ENCODE measurements at places on chromosomes 13 and 19.

DNA sequence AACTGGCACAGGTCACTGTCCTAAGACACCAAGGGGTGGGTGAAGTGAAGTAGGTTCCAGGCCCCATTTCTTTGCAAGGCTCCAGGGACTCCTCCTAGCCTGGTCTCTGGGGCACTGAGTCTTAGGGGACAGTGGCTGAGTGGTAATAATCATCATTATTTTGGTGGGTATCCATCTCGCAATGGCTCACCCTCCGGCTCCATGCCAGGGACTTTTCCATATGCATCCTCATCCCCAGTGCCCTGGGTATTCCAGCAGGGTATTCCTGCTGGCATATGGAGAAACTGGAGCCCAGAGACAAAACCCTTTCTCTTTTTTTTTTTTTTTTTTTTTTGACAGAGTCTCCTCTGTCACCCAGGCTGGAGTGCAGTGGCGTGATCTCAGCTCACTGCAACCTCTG, 2.5 kb downstream of the PDE4A start:
- no peak for DNase-seq

- no peak for DNase-seq
Measured at GRCh38 chr13:50209631-50210030, 194.4 kb downstream of the KCNRG start.

DNA sequence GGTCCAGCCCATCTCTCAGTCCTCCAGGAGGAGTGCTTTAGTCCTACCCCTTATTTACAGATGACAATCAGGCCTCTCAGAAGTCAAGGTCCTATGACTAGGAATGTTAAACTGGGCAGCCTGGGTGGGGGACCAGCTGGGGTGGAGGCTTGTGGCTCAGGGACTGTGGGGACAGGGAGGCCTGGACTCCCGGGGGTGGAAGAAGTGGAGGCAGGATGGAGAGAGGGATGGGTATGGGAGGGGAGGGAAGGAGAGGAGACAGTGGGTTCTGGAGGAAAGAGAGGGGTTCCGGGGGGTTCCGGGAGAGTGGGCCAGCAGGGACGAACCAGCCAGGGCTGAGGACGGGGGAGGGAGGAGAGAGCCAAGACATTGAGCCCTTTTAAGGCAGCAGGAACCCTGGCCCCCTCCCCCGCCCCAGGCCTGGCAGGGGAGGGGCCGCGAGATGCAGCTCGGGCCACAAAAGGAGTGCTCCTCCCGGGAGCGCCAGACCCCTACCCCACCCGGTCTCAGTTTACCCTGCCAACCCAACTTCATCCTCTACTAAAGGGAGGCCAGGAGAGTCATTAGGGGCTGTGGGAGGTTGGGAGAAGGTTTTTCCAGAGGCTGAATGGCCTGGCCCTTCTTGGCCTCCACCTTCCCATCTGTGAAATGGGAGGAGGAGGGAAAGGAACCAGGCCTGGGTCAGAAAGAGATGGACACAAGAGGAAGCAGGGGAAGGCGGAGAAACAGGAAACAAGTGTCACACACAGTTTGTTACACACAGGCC, 1.7 kb downstream of the DMPK start:
- DNase-seq = no peak

DNA sequence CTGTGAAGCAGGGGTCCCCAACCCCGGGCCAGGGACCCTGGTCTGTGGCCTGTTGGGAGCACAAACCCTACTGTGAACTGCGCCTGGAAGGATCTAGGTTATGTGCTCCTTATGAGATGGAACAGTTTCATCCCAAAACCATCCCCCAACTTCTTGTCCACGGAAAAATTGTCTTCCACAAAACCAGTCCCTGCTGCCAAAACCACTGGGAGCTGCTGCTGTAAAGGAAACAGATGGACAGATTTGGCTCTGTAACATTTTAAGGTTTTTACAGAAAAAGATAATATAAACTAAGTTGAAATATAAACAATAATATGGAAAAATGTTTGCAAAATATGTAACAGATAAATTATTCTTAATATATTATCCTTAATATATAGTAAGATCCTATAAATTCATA, 73.7 kb downstream of the COG6 start:
- DNase-seq = no peak

- DNase-seq = no peak
Measured at GRCh38 chr19:958967-959855, 24.9 kb upstream of the WDR18 start.

DNA sequence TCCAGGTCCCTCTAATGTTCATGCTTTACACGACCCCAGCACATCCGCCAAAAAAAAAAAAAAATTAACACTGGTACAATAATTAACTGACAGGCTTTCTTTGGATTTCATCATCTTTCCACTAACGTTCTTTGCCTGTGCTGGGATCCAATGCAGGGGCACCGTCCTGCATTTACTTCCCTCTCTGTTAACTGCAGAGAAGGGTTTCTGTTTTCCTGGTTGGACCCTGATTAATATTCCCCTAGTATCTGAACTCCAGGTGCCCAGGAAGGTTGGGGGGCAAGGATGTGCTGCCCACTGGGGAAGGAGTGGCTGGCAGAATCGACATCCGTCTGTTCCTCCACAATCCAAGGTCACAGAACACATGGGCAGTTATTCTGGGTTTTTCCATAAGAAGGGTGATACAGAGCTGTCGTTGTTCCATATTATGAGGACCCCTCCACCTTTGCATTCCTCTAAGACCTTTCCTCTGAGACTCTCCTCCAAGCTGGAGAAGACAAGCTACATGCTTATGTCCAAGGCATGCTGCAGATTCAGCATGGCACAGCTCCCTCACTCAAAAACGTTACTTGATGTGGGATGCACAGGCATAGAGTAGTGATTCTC, 4.5 kb upstream of the LAIR1 start:
- DNase-seq = no peak

GRCh38 chr13:52845766-52846566, 2.5 kb downstream of the PCDH8 start:
- DNase-seq = peak; percentile 82

DNA sequence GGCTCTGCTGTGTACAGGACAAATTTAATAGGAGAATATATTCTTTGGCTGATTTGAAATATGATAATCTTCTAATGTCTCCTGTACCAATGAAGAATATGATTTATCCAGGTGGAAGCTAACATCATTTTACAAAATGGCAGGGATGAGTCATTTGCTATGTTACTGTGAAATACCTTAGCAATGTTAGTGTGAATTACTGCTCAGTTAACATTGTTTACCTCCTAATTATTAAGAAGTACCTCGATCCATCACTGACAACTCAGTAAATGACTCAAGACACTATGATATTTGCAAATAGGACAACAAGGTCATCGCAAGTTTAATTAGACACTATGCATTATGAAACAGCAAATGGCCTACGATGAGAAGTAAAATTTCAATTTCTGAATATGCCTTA, 309.1 kb upstream of the EDNRB start:
- DNase-seq = no peak

- no peak for DNase-seq
Measured at GRCh38 chr13:31199527-31199848, 287 bp upstream of the B3GLCT start.

GRCh38 chr19:48738557-48739403, 1.6 kb downstream of the RASIP1 start:
- DNase-seq = peak; percentile 97

DNA sequence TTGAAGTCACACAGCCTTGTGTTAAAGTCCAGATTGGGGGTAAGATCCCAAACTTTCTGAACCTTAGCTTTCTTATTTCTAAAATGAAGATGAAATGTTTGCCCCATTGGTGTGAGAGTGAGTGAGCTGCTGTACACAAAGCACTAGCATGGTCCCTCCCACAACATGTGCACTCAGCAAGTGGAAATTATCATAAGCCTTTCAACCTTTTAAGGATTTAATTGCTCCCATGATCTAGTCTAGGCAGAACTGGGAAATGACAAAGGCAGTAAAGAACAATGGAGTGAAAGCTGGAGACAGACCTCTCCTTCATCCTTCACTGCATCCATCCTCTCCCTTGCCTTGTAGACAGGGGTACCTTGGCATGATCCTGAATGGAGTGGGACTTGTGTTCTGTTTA, 76.0 kb upstream of the GPR12 start:
- DNase-seq = no peak

GRCh38 chr13:110546926-110547325, 14.6 kb downstream of the RAB20 start:
- no peak for DNase-seq
